ENCODE measurements at places on chromosomes 3 and 15. TPM values are rescaled to one million over a fixed set of nuclear protein-coding genes. Genes with fewer than 3 reads are reported as not detected.
A peak's percentile ranks its signal among the peaks of the same experiment; 100 is the strongest.

- no peak for DNase-seq
These were observed 366.7 kb upstream of the ROBO2 start for GRCh38 chr3:76673171-76673570.

DNA sequence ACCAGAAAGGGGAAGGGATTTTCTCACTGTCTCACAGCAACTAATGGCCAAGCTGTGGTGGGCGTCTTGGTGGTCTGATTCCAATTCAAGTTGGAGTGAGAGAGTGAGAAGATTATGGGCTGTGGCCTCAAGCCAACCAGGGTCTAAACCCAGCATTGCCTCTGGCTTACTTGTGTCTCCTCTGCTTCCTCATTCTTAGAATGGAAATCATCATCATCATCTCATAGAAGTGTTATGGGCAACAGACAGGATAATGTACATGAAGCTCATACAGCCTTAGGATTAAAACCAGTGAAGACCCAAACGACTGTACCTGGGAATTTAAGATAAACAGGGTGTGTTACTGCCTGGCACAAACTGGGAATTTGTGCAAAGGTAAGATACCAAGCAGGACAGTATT lies 29.1 kb upstream of the IREB2 start:
- no peak for DNase-seq

DNA sequence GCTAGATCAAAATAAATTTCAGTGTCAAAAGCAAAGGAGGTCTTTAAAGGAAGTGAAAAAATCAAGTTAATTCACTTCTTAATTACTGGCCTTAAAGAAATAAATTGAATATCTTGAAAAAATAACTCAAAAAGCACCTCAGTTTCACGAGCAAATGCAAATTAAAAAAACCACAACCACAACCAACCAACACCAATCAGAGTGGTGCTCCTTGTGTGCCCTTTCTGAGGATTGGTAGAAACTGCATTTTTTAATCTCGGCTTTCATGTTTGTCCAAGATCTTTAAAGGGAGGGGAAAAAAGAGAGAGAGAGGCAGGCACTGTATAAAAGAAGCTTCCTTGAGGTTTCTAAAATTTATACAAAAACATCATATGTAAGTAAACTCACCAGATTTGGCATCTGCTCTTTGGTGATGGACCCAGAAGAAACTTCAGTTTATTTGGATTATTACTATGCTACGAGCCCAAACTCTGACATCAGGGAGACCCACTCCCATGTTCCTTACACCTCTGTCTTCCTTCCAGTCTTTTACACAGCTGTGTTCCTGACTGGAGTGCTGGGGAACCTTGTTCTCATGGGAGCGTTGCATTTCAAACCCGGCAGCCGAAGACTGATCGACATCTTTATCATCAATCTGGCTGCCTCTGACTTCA lies at the start of gene GPR15:
TSS of gene GPR15 (plus strand) at position 357 of the 653 bp plus-strand sequence. CDS start at position 413, 56 bp downstream.
- no peak for DNase-seq

GRCh38 chr3:38029400-38030125 lies at the start of gene PLCD1:
PLCD1 (minus strand) TSS chr3:38029642; CDS start chr3:38029539, 103 bp downstream.
- DNase-seq: peak; percentile 89

- no peak for DNase-seq
These were observed 14.4 kb upstream of the TMC3 start for GRCh38 chr15:81388436-81388770.

DNA sequence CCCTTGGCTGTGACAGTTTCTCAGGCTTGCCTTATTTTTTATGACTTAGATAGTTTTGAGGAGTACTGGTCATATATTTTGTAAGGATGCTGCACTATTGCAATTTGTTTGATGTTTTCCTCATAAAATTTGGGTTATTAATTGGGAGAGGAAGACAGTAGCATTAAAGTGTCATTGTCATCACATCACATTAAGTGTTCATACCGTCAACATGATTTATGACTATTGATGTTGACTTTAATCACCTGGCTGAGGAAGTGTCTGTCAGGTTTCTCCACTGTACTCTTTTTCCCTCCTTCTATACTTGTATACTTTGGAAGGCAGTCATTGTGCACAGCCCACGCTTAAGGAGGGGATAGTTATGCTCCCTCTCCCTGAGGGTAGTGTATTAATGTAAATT lies 26.9 kb downstream of the TRIM69 start:
- DNase-seq: no peak

The UMPS gene
- polyA plus RNA-seq: 37.3 TPM

The EPB42 gene
- polyA plus RNA-seq: 0.47 TPM
